ENCODE measurements at places on chromosomes 2 and 18.

DNA sequence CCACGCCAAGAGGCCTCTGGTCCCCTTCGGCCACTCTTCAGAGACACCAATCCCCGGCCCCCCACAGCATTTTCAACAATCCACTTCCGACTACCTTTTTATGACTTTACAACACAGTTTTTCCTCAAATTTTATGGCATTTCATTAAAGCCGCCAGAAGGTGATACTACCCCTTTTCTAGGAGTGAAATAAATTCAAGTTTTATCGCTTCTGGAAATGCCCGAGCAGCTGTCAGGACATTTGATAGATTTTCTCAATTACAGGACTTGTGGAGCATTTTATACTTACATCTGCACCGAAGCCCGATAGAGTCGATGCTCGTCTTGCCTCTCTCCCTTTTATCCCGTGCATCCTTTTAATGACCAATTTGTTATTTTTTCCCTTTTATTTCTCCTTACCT lies 108.1 kb upstream of the CREB1 start:
- DNase-seq: no peak

GRCh38 chr18:32909798-32910561 lies 137.2 kb upstream of the KLHL14 start:
- DNase-seq: no peak

DNA sequence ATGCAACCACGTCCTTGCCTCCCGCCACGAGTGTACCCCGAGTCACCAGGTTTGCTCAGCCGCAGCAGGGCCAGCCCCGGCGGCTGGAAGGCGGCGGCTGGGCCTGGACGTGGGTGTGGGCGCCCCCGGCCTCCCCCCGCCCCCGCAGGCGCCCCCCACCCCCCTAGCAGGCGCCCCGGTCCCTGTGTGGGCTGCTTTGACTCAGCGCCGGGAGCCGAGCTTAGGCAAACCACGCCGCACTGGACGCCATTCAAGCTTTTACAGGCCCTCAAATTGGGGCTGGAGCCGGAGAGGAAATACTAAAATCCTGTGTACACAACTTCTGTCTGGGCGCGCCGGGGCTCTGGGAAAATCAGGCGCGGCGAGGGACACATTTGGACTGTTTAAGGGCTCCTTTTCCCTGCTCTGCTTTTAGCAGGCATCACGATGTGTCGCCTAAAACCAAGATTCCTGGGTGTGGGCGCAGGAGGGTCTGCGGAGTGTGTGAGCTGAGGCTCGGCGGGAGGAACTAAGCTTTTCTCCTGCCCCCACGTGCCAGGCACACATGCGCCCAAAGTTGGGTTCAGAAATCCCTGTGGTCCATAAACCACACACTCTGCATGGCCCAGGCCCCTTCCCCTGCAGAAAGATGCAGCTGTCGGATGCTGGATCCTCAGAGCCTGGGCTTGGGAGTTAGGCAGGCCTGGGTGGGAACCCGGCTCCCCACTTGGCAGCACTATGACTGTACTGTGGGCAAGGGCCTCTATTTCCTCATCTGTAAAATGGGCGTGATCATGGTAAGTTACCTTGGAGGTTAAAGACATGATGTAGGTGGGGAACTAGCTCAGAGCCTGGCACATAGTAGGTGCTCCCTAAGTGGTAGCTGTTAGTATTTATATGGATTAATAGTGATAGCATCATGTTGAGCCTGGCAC lies 57.6 kb downstream of the ATOH8 start:
- DNase-seq: no peak

DNA sequence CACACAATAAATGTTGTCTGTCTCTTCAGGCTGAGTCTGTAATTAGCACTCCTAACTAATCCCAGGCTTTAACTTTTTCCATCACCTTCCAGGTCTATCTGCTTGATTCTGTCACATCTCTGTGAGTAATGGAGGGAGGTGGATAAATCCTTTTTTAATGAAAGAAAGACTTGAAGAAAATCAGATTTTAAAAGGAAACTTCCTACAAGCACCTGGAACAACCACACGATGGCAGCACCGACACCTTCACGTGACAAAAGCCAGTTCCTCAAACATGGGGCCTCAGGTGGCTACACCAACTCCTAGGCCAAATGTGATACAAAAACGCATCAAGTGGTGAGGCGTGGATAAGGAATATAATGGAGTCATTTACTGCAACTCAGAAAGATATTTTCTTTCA lies 41.8 kb downstream of the TGFBRAP1 start:
- DNase-seq: no peak

GRCh38 chr18:64693766-64694165 lies 544.9 kb upstream of the LINC00305 start:
- no peak for DNase-seq

- no peak for DNase-seq
Observed at GRCh38 chr2:208049006-208049405, 23.7 kb upstream of the PLEKHM3 start.

GRCh38 chr18:47316924-47317323 lies 65.5 kb upstream of the SKOR2 start:
- no peak for DNase-seq

- DNase-seq: no peak
Observed at GRCh38 chr2:207464007-207464406, 65.8 kb upstream of the CREB1 start.

DNA sequence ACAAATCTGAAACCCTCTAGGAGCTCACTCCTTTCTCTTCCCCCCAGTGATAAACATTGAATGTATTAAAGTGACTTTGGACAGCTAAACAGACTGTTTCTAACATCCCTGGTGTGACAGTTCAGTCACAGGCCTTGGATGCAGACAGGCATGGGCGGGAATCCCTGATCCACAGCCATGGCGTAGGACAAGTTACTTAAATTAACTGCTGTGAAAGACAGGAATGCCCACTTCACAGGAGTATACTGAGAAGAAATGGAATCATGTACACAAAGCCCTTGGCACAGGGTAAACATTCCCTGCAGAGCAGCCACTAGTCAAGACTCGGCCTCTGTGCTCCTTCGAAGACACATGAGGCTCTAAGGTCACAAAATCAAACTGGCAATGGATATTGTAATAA lies 34.0 kb downstream of the FARSB start:
- no peak for DNase-seq
